ENCODE measurements at places on chromosomes 2 and 18. TPM values are rescaled to one million over a fixed set of nuclear protein-coding genes. Genes with fewer than 3 reads are reported as not detected.
A peak's percentile ranks its signal among the peaks of the same experiment; 100 is the strongest.

DNER gene
- 3.6 TPM for total RNA-seq

NPC1 gene
- 27.3 TPM for total RNA-seq

PIGN gene
- 30.8 TPM for total RNA-seq

ACTR2 gene
- 38.7 TPM for total RNA-seq

MEIS1 gene
- 418 TPM for total RNA-seq

DLX2 gene
- not detected for total RNA-seq

- H3K27ac ChIP-seq: peak overlapping the region; percentile 85
- H3K36me3 ChIP-seq: no peaks in the 10 kb centered on the region
- peak; percentile 89 for DNase-seq
- no peaks in the 10 kb centered on the region for H3K4me1 ChIP-seq
- H3K27me3 ChIP-seq: no peaks in the 10 kb centered on the region
Observed at GRCh38 chr18:48902023-48902855, 48.5 kb downstream of the SMAD7 start.

DNA sequence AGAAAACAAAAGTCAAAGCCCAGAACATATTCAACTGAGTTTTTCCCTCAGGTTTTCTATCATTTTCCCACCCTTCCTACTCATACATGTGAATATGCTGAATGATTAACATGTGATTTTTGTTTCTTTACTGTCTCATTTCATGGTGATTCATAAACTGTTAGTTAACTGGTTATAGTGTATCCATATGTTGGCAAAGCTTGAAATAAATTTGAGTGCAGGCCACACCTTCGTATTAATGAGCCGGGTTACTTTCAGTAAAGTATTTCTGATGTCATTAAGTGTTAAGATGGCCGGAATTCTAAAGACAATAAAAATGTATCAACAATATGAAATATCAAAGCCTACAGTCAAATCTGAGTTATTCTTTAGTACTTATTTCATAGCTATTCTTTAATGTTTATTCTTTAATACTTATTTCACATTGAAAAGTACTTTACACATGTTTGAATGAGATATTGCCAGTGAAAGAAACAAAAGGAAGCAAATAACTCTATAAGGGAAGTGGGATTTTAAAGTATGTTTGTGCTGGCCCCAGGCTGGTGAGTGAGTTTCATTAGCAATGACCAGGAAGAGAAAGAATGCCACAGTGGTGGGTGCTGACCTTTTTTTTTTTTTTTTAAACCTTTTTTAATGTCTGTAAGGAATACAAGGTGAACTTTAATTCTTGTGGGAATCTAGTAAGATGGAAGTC is 178.6 kb downstream of the NEDD4L start:
- H3K4me3 ChIP-seq: no peak overlapping the region
- H3K27me3 ChIP-seq: no peaks in the 10 kb centered on the region
- no peaks in the 10 kb centered on the region for H3K4me1 ChIP-seq
- no peaks in the 10 kb centered on the region for H3K36me3 ChIP-seq
- H3K27ac ChIP-seq: peak overlapping the region; percentile 50
- DNase-seq: no peak

DNA sequence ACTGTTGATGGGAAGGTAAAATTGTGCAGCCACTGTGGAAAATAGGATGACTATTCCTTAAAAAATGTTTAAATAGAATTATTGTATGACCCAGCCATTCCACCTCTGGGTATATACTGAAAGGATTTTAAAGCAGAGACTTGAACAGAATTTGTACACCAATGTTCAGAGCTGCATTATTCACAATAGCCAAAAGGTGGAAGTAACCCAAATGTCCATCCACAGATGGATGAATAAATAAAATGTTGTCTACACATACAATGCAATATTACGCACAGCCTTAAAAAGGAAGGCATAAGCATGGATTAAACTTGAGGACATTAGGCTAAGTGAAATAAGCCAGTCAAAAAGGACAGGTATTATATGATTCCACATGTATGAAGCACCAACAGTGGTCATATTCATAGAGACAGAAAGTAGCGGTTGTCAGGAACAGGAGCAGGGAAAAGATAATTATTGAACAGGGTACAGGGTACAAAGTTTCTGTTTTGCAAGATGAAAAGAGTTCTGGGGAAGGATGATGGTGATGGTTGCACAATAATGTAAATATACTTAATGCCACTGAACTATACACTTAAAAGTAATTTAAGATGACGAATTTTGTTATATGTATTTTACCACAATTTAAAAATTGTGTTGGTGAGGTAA is 39.4 kb downstream of the EVA1A start:
- H3K27me3 ChIP-seq: no peaks in the 10 kb centered on the region
- no peak overlapping the region for H3K4me3 ChIP-seq
- no peak overlapping the region for H3K27ac ChIP-seq
- no peak for DNase-seq
- no peaks in the 10 kb centered on the region for H3K36me3 ChIP-seq

DNA sequence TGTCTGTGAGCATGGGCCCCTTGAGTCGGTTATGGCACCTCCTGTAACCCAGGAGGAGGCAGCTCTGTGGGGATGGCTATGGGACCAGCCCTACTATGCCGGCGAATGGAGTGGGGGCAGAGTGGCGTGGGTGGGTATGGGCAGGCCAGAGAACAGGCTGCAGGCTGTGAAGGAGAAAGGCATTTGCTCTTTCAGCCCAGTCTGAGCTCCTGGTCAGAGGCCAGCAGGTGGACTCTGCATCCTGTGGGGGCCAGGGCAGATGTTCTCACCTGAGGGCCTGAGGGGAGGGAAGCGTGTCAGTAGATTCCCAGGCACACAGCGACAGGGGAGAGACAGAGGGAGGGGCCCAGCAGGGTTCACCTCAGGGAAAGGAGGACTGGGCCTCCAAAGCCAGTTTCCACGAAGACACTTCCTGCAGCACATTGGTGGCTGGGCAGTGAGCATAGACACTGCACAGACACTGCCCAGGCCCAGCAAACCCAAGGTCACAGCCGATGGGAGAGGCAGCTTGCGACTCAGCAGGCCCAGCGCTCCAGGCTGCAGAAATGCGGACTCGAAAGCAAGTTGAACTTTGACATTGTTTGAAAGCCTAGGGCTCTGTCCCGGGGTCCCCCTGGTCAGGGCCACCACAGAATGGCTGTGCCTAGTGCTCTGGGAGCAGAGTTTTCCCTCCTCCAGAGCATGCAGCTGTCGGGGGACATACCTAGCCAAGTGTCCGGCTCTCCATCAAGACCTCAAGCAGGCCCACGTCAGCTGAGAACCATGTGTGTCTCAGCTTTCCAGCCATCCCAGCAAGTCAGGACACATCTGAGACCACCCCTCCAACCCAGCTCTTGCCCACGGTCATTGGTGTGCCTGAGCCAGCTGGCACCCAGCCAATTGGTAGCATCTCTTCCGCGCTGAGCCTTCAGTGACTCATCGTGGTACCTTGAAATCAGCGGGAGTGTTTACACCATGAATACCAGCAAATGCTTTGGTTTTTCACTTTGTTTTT is 53.8 kb downstream of the TGOLN2 start:
- peak; percentile 58 for DNase-seq
- peak overlapping the region; percentile 58 for H3K27ac ChIP-seq
- no peaks in the 10 kb centered on the region for H3K36me3 ChIP-seq
- no peaks in the 10 kb centered on the region for H3K27me3 ChIP-seq

DNA sequence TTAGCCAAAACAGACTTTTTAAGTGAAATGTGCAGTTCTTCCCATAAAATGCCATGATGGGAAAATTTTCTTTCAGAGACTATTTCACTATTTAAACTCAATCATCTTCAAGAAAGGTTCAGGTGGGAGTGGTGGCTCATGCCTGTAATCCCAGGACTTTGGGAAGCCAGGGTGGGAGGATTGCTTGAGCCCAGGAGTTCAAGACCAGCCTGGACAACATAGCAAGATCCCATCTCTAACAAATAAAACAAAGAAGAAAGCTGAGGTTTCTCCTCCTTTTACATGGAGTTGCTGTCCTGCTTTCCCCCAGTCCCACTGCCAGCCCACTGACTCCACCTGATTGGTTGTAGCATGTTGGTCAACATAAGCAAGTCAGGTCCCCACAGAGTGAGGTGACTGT is 25.8 kb upstream of the SOS1 start:
- DNase-seq: no peak
- no peaks in the 10 kb centered on the region for H3K36me3 ChIP-seq
- H3K27me3 ChIP-seq: no peaks in the 10 kb centered on the region
- H3K27ac ChIP-seq: no peak overlapping the region
- H3K4me3 ChIP-seq: no peak overlapping the region

GRCh38 chr2:38380397-38381130 is 3.5 kb upstream of the ATL2 start:
- H3K4me1 ChIP-seq: no peaks in the 10 kb centered on the region
- no peak for DNase-seq
- H3K27ac ChIP-seq: no peak overlapping the region
- H3K4me3 ChIP-seq: no peak overlapping the region
- no peaks in the 10 kb centered on the region for H3K27me3 ChIP-seq

DNA sequence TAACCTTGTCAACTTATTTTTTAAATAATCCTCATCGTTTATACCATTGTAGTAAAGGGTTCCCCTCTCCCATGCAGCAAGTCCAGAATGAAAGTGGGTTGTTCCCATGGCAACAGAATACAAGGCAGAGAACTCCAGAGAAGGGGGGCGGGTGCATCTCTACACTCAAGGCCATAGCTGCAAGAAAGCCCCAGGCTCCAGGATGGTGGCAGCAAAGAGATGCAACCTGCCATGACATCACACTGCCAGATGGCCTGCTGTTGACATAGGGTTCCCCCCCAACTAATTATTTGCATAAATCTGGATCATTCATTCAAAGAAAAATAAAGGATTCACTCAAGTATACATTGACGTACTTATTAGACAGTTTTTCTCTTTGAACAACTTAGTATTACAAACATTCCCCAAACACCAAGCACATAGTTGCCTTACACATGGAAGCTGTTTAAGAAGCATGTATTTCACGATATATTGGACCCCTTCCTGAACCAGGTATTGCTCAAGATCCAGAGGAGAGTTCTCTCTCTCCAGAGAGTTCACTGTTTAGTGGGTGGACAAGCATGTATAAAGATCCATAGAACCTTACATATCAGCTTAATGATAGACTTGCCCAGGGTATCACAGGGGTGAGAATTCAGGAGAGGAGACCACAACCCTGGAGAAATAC is 87.4 kb upstream of the KLF7 start:
- no peaks in the 10 kb centered on the region for H3K36me3 ChIP-seq
- no peak overlapping the region for H3K27ac ChIP-seq
- DNase-seq: no peak
- no peaks in the 10 kb centered on the region for H3K4me1 ChIP-seq
- no peak overlapping the region for H3K4me3 ChIP-seq

- no peak for DNase-seq
- H3K27ac ChIP-seq: no peak overlapping the region
- no peaks in the 10 kb centered on the region for H3K27me3 ChIP-seq
- H3K4me3 ChIP-seq: no peak overlapping the region
Observed at GRCh38 chr2:85854897-85855296, 33.9 kb downstream of the ST3GAL5 start.

DNA sequence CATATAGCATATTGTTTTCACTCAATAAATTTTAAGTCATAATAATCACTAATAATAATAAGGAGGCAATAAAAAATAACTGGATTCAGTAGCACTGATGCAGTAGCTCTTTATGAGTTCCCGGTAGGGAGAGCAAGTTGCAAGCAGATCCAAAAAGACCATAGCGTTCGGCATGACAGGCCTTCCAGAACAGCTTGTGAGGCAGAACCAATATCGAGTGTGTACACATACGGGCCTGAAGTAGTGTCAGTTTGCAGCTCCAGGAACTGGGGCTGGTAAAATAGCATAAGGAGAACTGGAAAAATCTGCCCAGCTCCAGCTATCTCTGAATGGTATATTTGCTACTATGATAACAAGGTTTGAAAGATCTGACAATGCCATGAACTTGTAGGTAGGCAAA is 1607.8 kb upstream of the PIK3C3 start:
- no peak for DNase-seq
- H3K27ac ChIP-seq: no peak overlapping the region
- H3K27me3 ChIP-seq: no peaks in the 10 kb centered on the region
- H3K4me3 ChIP-seq: no peak overlapping the region

GRCh38 chr18:12034241-12035100 is 53.2 kb downstream of the IMPA2 start:
- no peak for DNase-seq
- H3K4me3 ChIP-seq: no peak overlapping the region
- H3K36me3 ChIP-seq: no peaks in the 10 kb centered on the region
- H3K27me3 ChIP-seq: no peaks in the 10 kb centered on the region
- H3K27ac ChIP-seq: no peak overlapping the region

DNA sequence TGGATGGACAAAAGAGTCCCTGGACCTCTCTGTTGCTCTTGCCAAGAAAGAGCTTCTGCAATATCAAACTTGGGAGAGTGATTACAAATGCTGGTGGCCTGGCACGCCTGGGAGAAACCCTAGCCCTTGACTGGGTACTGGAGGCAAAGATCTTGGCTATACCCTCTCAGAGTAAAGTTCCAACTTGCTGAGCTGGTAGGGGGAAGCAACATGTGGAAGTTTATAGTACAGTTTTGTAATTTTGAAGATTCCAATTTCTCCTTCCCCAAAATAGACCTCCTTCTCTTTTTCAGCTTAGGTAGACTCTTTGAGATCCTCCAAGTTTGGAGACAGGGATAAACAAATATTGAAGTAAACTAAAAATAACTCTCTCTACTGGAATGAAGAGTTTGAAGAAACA is 645.3 kb downstream of the NR4A2 start:
- H3K4me3 ChIP-seq: no peak overlapping the region
- no peak overlapping the region for H3K27ac ChIP-seq
- no peak for DNase-seq
- H3K27me3 ChIP-seq: no peaks in the 10 kb centered on the region
- H3K4me1 ChIP-seq: no peaks in the 10 kb centered on the region
- no peaks in the 10 kb centered on the region for H3K36me3 ChIP-seq

GRCh38 chr2:42028571-42029148 is 19.2 kb upstream of the PKDCC start:
- DNase-seq: peak; percentile 51
- no peaks in the 10 kb centered on the region for H3K36me3 ChIP-seq
- no peak overlapping the region for H3K4me3 ChIP-seq
- H3K27ac ChIP-seq: peak overlapping the region; percentile 32
- peaks cover 7% of the 10 kb centered on the region for H3K4me1 ChIP-seq

GRCh38 chr2:180322781-180323180 is 315.7 kb upstream of the CWC22 start:
- no peak for DNase-seq
- H3K4me3 ChIP-seq: no peak overlapping the region
- H3K36me3 ChIP-seq: no peaks in the 10 kb centered on the region
- H3K27me3 ChIP-seq: no peaks in the 10 kb centered on the region

GRCh38 chr2:151150331-151151320 is 111.0 kb downstream of the RBM43 start:
- no peaks in the 10 kb centered on the region for H3K27me3 ChIP-seq
- no peak overlapping the region for H3K4me3 ChIP-seq
- no peaks in the 10 kb centered on the region for H3K36me3 ChIP-seq
- no peak overlapping the region for H3K27ac ChIP-seq

DNA sequence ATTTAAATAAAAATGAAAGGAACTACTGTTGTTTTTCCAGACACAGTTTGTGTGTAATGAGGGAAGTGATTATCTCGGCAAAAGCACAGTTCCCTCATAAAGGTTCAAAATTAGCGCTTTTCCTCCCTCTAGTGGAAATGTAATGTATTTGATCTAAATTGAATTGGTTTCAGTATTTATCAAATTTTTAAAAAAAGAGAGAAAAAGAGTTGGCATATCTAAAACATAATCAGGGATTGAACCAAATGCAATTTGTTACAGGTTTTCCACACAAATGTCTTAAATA is 37.5 kb downstream of the CMPK2 start:
- no peak overlapping the region for H3K4me3 ChIP-seq
- no peaks in the 10 kb centered on the region for H3K27me3 ChIP-seq
- no peaks in the 10 kb centered on the region for H3K4me1 ChIP-seq
- DNase-seq: no peak
- no peaks in the 10 kb centered on the region for H3K36me3 ChIP-seq

GRCh38 chr18:76377359-76377756 is 117.7 kb downstream of the ZNF516 start:
- peaks cover 5% of the 10 kb centered on the region for H3K4me1 ChIP-seq
- no peak overlapping the region for H3K27ac ChIP-seq
- DNase-seq: no peak
- H3K27me3 ChIP-seq: no peaks in the 10 kb centered on the region
- no peaks in the 10 kb centered on the region for H3K36me3 ChIP-seq
- H3K4me3 ChIP-seq: no peak overlapping the region

All from uterus (tissue), 4 donors.